ENCODE measurements at places on chromosomes 16 and 17.

DNA sequence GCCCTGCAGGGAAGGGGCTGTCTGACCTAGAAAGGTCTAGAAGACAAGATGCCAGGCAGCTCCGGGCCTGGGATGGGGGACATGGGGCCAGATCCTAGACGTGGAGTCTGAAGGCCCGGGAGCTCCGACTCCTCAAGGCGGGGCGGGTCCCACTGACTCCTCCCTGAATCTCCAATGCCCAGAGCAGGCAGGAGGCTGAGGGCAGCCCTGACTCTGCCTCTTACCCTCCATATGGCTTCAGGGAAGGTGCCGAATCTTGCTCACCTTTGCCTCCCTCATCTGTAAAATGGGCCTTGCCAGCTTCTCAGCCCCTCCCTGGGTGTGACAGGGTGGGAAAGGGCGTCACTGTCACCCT, 14.8 kb downstream of the VASN start:
- DNase-seq: no peak

DNA sequence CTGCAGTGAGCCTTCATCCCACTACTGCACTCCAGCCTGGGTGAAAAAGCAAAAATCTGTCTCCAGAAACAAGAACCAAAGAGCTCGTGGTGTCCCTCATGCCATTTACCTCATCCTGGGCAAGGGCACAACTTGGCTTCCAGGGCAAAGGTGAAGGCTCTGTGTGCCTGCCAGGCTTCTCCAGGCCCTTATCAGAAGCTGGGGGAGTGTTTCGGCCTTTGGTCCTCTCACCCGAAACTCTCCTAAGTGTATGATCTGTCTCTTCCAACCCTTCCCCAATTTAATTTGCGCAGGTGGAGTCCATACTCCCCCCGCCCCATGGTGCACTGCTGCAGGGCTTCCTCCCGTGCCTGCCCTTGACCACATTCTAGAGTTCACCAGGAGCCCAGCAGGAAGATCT, 1.1 kb downstream of the CES2 start:
- no peak for DNase-seq

DNA sequence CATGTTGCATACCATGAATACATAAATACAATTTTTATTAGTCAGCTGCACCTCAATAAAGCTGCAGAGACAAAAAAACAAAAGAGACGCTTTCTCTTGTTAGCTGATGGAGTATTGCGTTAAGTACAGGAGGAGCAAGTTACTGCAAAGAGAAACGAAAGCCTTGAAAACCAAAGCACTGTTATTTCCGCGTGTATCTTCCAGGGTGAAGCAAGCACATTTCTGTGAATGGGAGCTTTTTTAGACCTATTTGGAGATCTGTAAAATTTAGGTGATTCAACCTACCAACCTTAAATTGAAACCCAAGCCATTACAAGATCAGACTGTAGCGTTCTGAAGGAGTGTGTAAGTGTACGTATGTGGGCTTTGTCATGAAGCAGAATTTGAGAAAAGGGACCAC, 390.4 kb downstream of the SOX9 start:
- DNase-seq: no peak

DNA sequence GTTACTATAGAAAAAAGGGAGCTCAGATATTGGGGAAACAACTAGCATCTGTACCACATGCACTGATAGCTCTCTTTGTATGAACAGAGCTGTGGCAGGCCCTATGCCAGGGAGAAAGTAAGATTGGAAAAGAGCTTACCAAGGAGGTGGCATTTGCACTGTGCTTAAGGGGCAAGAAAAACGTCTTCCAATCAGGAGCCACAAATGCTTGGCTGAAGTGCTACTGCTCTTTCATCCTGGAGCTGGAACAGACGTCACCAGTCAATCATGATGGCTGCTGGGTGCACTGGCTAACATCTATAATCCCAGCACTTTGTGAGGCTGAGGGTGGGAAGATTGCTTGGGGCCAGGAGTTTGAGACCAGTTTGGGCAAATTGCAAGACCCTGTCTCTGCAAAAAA, 218.5 kb downstream of the SEC14L1 start:
- DNase-seq: no peak

GRCh38 chr17:39194089-39194984, 3.1 kb downstream of the CACNB1 start:
- no peak for DNase-seq

DNA sequence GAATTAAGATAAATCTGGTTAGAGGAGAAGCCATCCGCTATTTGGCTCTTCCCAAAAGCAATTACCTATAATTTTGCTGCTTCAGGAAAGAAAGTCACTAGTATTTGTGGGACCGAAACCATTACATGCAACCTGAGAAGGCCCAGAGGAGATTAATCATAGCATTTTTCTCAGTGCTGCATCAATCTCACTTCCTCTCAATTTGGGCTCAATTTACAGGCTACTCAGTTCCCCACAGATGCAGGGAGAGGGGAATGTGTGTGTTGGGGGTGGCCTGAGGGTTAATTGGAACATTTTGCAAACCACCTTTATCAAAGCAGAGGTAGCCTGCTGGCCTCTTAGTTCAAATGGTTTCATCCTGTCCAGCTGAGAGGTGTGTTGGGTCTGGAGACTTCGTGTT, 394.7 kb upstream of the ASIC2 start:
- DNase-seq: no peak

DNA sequence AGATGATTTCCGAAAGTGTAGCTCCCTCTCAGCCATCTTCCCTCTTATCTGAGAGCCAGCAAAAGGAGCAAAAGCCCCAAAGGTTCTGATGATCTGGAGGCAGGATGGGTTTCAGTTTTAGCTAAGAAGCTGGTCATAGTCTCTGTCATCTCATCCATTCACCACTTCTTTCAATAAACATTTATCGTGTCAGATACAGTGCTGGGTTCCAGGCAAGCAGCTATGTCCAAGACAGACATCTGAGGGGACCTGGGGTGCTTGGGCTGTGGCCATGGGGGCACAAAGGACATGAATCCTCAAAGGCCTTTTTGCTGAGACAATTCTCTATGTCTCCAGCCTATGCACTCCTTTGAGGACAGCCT, 1.0 kb upstream of the ETV4 start:
- DNase-seq: no peak

DNA sequence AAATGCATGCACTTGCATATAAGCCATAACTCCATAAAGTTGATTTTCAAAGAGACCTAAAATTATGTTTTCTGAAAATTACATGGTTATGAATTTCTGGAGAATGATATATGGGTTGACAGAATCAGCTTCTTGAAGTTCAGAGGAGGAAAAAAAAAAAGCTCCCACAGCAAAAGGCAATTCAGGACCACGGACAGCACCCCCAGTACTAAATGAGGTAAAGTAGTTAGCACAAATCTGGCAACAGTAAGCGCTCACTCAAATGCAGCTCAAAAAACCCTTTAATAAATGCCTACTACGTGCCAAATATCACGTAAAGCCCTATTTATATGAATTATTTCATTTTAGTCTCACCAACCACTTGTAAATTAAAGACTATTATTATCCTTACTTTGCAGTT, 135.2 kb downstream of the SHISA9 start:
- DNase-seq: no peak

DNA sequence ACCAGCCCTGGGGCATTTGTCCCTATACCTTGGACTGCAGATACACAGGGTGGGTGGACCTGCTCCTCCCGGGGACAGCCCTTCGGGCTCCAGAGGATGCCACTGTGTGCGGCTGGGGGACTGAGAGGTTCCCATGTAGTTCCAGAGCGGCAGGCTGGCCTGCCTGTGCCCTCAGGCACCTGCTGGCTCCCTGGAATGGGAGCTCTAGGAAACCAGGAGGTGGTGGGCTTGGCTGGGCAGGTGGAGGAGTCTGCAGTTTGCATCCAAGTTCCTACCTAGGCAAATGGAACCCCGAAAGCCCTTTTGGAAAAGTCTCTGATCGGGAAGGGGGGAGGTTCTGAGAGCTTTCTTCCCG, 982 bp downstream of the DBNDD1 start:
- DNase-seq: no peak

GRCh38 chr17:41686281-41686680, 2.4 kb upstream of the EIF1 start:
- DNase-seq: no peak

All from D721Med (cell line).